Body of pancreas (tissue), 4 donors: ENCODE measurements at places on chromosomes 7 and 10.

DNA sequence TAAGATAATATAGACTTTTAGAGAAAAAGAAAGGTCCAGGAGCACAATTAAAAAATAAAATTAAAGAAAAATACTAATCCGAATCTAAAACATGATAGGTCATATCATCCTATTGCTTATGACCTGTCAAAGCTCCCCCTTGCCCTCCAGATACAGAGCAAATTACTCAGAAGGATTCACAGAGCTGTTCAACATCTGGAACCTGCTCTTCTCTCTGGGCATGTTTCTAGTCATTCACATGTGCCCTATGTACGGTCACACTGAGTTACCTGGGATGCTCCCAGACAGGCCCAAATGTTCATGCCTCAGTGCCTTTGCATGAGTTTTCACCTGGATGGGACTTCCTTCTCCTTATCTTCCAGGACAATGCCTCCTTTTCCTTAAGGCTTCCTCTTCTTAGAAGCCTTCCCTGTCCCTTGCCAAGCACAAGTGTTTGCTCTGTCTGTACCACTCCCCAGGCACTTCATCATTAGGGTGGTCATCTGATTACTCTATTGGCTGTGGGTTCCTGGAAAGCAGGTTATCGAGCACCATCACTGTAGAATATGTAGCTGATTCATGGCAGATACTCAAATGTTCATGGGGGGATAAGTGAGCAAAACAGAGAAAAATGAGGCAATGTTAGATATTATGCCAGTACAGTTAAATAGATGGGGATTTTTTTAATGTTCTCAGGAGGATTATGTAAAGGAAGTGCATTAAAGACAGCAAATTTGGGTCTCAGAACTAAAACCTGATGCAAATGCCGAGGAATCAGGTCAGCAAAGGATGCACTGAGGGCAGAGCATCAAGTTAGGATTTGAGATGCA, 12.0 kb upstream of the AOAH start:
- H3K36me3 ChIP-seq = no peaks in the 10 kb centered on the region
- no peak overlapping the region for H3K4me3 ChIP-seq
- no peak overlapping the region for H3K27ac ChIP-seq
- no peak for DNase-seq
- no peaks in the 10 kb centered on the region for H3K27me3 ChIP-seq

DNA sequence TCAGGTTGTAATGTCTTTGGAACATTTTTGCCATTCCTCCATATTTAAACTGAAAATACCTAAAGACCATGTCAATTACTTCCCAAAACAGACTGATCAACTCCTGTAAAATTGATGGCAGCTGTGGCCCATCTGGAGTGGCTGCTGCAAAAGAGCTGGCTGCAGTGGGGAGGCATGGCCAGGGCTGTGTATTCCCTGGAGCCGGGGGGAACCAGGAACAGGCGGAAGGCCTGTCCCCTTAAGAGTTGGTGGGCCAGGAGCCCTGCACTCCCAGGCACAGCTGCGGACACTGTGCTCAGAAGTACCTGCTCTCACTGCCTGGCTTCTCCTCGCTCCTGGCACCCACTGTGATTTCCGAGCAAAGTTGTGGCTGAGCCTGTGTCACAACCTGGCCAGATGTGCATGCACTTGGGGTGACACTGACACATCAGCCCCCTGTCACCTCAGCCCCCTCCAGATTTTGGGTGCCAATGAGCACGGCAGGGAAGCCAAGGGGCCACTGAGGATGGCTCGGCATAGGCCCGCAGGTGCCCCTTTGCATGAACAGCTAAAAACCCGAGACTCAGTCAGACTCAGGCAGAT, 116.1 kb downstream of the DGKB start:
- H3K4me1 ChIP-seq = no peaks in the 10 kb centered on the region
- H3K36me3 ChIP-seq = no peaks in the 10 kb centered on the region
- H3K4me3 ChIP-seq = no peak overlapping the region
- DNase-seq = no peak
- no peaks in the 10 kb centered on the region for H3K27me3 ChIP-seq

DNA sequence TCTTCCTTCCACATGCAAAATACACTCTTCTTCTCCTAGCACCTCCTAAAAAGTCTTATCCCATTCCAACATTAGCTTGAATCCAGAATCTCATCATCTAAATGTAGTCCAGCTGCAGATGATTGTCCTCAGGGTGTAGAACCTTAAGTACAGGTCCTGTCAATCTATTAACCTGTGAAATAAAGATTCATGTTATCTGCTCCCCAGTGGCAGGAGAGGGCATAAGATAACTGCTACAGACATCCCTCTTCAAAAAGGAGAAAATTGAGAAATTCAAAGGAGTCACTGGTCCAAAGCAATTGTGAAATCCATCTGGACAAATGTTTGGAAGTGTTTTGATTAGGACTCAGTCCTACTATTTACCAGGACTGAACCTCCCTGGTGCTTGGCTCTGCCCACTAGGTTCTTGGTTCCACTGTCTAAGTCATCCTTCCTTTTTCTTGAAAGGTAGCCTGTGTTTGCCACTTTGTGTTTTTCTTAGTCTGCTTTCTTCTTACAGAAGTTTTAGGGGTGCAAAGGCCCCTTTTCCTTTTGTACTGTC, 96.2 kb downstream of the ADD3 start:
- H3K36me3 ChIP-seq = no peaks in the 10 kb centered on the region
- no peak for DNase-seq
- no peak overlapping the region for H3K4me3 ChIP-seq
- H3K27ac ChIP-seq = no peak overlapping the region

GRCh38 chr7:114243646-114244045, 171.0 kb upstream of the FOXP2 start:
- no peaks in the 10 kb centered on the region for H3K27me3 ChIP-seq
- H3K4me3 ChIP-seq = no peak overlapping the region
- DNase-seq = no peak
- H3K4me1 ChIP-seq = peaks cover 7% of the 10 kb centered on the region
- H3K27ac ChIP-seq = no peak overlapping the region

DNA sequence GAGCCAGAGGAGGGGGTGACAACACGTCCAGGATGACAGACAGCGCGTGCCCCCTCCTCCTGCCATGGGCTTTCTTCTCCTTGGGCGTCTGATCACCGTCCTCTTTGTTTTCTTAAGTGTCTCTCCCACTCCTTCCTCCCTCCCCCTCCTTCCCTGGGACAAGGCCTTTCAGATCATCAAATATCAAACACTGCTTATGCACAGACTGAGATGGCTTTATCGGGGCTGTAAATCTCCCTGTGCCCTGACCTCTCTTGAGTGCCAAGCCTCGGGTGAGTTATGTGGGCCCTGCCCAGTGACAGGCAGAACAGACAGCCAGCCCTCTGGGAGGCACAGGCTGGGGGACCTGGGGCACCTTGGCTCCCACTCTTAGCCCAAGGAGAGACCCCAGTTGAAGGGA, 116.4 kb downstream of the C10orf105 start:
- no peaks in the 10 kb centered on the region for H3K27me3 ChIP-seq
- no peaks in the 10 kb centered on the region for H3K36me3 ChIP-seq
- no peak for DNase-seq
- H3K4me1 ChIP-seq = peaks cover 7% of the 10 kb centered on the region

GRCh38 chr7:73983437-73984164, 44.4 kb upstream of the ELN start:
- peaks cover 9% of the 10 kb centered on the region for H3K4me1 ChIP-seq
- no peaks in the 10 kb centered on the region for H3K36me3 ChIP-seq
- no peak for DNase-seq
- no peak overlapping the region for H3K4me3 ChIP-seq
- no peaks in the 10 kb centered on the region for H3K27me3 ChIP-seq
